ENCODE measurements at places on chromosomes 1 and 21. TPM values are rescaled to one million over a fixed set of nuclear protein-coding genes. Genes with fewer than 3 reads are reported as not detected.

The ZNF683 gene
- 0.34 TPM for polyA plus RNA-seq

The C4BPA gene
- polyA plus RNA-seq: not detected

The CD160 gene
- 1.9 TPM for polyA plus RNA-seq

The PRKCZ gene
- polyA plus RNA-seq: 12.0 TPM

The GBP5 gene
- polyA plus RNA-seq: not detected

The CTH gene
- 8.6 TPM for polyA plus RNA-seq

Data from Purkinje cell (primary cell).